NCI-H1436 (cell line): ENCODE measurements at places on chromosomes 1 and 21.

DNA sequence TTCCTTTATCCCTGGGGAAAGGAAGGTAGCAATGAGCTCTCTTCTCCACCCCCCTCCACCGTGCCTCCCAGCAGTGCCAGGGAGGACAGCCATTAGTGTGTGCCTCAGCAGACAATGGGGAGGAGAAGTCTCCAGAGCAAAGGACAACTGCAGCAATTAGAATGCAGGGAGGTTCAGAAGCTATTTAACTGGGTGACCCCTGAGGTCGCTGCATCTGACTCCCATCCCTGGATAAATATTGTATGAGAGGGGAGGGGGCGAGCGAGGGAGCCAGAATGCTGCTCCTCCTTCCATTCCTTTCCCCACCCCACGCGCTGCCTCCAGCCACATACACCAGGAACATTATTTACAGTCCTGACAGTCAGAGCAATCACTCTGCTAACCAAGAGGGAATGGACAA, 59.0 kb downstream of the ERI3 start:
- no peak for DNase-seq

- no peak for DNase-seq
These were observed 48.1 kb upstream of the COL18A1 start for GRCh38 chr21:45356653-45357435.

DNA sequence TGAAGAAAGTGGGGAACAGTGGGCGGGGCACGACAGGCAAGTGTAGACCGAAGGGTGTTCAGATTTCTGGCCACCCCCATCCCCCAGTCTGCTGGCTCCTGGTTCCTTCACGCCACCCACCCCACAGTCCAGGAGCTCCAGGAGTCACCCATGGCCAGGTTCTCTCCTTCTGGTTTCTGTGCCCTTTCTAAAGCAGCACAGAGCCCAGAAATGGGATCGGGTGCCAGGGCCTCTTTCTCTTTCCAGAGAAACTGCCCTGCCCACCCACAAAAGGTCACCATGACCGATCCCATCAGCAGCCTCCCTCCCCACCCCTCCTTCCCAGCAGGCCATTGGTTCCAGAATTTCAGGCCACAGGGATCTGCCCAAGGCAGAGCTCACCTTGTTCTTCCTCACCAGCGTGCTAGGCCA, 3.2 kb upstream of the CELSR2 start:
- DNase-seq, result no peak

- no peak for DNase-seq
These were observed 4.6 kb downstream of the ERG start for GRCh38 chr21:38493549-38494250.

GRCh38 chr1:169367096-169367685, 406 bp downstream of the NME7 start:
- DNase-seq, result no peak

- no peak for DNase-seq
These were observed 8.2 kb upstream of the FAM78B start for GRCh38 chr1:166175032-166175431.

DNA sequence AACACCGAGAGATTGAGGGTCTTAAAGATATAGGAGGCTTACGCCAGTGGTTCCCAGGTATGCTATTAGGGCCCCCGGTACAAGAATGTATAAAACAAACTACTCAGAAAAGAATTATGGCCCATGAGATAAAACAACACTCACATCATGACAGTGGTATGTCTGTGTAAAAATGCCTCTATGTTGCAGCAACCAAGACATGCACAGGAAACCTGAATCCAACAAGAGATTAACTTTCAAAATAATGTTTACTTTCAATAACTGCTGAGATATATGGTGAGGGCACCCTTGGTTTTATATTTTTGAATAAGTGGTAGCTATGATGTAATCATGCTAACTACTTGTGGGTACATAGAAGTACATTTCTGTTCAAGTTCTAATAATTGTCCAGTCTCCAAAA, 74.9 kb downstream of the PUM1 start:
- DNase-seq, result no peak

DNA sequence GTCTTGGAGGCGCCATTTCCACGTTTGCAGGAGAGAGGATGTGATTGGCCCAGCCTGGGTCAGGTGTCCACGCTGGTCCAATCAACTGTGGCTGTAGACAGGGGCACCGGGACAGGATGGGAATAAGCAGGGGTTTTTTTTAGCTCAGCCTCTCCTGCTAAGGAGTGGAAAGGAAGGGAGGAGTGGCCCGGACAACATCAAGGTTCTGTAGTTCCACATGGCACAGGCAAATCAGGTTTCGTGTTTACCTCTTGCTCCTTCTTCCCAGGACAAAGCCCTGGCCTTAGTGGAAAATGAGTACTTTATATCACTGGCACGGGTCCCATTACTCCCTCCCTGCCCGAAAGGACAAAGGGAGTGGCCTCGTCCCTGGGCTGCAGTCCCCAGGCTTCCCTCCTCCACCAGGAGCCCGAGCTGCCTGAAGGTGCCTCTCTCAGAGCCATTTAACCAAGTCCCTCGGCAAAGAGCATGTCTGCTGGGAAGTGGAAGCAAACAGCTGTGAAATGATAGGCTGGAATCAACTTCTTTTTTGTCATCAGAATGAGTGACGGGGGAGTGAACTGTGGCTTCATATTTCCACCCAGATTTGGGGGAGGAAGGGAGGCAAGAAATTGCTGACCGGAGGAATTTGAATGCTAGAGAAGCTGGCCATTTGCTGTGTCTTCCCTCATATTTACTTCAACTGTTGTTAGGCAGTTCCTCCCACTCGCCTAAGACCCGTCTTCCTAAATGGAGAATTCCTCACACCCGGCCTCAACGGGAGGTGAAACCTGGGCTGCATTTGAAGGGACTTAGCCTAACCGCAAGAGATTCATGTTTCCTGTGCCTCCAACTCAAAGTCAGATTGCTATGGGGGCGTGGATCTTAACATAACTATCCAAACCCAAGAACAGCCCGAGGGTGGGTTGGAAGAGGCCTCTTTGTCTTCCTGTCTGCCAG, 84.9 kb upstream of the SLC44A3 start:
- DNase-seq, result no peak

- DNase-seq, result no peak
These were observed 1389.6 kb downstream of the KCNT2 start for GRCh38 chr1:195218428-195219212.

GRCh38 chr1:58652651-58653184, 47.1 kb downstream of the MYSM1 start:
- peak; percentile 64 for DNase-seq

DNA sequence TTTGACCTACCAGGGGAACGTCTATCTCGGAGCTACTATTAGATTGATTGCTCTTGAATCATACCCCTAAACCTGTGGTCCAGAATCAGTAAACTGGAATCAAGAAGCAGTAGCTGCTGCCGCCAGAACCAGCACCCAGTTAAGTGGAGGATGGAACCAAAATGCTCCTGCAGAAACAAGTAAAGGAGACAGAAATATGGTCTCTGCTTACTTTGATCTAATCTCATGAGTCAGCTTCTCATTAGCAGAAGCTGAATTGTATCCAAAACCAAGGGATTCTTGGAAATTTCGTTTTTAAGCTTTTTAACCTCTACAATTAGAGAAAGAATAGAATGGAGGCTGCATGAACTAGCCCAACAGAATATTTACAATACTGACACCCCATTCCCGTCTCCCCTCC, 42.6 kb upstream of the PIGV start:
- no peak for DNase-seq

DNA sequence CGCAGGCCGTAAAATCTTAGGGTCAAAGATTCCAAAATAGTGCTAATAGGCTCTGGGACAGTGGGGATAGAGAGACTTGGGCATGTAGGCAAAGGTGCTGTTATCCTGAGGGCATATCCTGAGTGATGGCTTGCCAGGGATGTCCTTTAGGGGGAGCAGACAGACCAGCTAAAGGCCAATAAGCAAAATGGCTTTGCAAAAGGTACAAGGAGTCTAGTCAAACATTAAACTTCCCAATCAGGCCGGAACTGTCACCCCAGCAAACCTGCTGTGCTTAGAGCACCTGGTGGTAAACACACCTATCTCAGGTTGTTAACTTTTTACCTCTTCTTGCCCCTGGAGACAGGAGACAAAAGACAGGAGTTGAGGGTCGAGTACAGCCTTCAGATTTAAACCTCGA, 49.1 kb downstream of the TRABD2B start:
- no peak for DNase-seq

- no peak for DNase-seq
These were observed 8.8 kb downstream of the JMJD4 start for GRCh38 chr1:227726318-227726717.

GRCh38 chr1:234619794-234620247, 9.8 kb upstream of the IRF2BP2 start:
- peak; percentile 73 for DNase-seq

- DNase-seq, result no peak
These were observed 16.7 kb upstream of the PLEKHA6 start for GRCh38 chr1:204376465-204376864.

- no peak for DNase-seq
These were observed 113.6 kb downstream of the MACF1 start for GRCh38 chr1:39317910-39318633.

GRCh38 chr1:74504125-74504932, 8.1 kb downstream of the LRRC53 start:
- peak; percentile 75 for DNase-seq

DNA sequence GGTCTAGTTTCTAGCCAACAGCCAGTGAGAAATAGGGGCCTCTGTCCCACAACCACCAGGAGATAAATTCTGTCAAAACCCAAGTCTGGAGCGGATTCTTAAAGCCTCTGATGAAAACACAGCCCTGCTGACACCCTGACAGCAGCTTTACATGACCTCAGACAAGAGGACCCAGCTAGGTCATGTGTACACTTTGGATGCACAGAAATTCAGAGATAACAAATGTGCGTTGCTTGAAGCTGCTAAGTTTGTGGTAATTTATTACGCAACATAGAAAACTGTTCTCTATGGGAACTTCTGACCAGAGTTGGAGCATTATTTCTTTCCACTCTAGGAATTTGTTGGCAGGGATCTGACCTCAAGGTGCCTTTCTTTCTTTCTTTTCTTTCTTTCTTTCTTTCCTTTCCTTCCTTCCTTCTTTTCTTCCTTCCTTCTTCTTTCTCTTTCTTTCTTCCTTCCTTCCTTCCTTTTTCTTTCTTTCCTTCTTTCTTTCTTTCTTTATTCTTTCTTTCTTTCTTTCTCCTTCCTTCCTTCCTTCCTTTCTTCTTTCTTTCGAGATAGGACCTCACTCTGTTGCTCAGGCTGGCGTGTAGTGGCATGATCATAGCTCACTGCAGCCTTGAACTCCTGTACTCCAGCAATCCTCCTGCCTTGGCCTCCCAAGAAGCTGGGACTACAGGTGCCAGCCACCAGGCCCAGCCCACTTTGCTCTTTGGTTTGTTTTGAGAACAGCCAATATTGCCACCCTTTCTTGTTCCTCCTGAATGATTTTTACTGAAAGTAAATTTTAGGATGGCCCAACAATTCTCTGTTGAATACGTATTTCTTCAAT, 14.9 kb upstream of the HMGCS2 start:
- DNase-seq, result no peak

DNA sequence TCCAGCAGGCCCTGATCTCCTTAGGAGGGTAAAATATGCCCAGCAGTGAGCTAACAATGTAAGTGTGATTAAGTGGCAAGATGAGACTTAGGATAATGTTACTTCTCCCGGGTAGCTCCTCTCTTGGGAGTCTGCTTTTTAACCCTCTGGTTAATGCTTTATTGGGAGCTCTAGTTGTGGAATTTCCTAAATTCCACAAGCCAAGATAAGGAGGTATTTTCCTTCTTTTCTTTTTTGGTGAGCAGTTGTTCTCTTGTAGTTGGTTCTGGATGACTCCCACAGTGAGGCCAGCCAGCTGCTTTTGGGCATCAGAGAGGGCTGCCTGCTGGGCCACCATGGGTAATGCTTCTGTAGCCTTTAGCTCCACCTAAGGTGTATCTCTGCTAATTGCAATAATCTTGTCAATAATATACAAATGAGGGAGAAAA, 19.3 kb downstream of the C1orf52 start:
- DNase-seq, result no peak

GRCh38 chr1:200512191-200512590, 102.4 kb upstream of the ZNF281 start:
- DNase-seq, result no peak

DNA sequence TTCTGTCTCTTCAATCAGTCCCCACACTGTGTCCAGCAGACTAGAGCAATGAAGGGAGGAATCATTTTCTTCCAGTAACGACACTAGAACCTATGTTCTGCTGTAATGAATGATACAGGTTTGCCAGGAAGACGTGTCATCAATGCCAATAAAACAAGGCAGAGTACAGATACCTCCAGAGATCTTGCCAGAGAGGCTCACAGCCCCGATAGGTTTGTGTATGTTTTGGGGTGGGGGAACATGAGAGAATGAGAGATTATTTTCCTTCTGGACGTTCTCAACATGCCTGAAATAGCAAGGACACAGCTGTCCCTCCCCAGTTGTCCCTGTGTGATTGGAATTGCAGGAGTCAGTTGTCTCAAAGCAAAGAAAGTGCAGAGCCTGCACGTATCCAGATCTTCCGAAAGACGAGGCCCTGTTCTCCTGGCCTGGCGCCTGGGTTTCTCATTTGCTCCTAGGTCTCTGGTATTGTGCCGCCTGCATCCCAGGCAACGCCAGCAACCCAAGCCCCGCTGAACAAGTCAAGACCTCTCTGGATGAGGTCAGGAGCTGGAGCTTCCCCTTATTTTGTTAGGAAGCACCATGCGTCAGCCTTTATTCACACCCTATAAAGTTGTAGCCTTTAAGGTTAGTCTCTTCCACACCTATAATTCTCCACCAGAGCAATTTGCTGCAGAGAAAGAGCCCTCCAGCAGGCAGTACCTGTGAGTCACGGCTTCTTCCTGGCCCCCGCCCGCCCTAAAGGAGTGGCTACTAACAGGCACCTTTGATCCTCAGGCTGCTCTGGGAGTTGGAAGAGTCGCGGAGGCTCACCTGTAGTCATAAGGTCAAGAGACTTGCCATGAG, 130.5 kb downstream of the TOMM20 start:
- DNase-seq, result no peak

DNA sequence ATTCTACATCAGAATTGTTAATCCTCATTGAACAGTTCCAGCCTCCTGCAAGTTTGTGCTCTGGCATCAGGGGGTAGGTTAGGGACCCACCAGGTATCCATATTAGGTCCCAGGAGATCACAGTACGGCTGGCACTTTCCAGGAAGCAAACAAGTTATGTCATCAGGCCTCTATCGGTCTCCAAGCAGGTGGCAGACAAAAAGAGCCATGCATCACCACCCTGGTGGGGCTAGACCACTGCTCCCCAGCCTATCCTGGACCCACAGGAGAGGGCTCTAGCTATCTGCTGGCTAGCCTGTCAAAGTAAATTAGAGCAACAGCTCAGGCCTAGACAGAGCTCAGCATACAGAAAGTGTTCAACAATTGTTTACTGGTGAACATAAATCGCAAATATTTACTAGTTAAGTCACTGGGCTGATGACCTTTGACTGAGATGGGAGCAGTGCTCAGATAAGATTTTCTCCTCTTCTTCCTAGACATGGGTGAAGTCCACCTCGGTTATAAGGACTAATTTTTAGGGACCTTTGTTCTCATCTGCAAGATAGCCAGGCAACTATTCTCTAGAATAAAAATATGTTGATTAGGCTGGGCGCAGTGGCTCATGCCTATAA, 6.4 kb downstream of the NUAK2 start:
- DNase-seq, result peak; percentile 52
